Stimulated activated CD8-positive, alpha-beta memory T cell treated with anti-CD3 and anti-CD28 coated beads, Interleukin-7, amount 100 ng/mL, for 1 hour (primary cell): ENCODE measurements at places on chromosomes 16 and 17.

DNA sequence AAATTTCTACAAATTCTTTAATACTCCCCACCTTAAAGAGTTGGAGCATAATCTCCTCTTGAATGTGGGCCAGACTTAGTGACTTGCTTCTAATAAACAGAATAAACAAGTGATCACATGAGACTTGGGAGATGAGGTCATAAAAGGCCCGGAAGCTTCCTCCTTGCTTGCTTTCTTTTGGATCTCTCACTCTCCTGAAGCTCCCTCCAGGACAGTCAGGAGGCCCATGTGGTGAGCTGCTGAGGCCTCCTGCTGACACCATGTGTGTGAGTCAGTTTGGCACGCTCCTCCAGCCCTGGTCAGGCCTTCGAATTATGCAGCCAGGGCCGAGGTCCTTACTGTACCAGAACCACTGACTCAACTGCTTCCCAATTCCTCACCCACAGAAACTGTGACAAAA lies 53.2 kb downstream of the NDEL1 start:
- DNase-seq = no peak

- DNase-seq = no peak
Observed at GRCh38 chr16:66695935-66696668, 441 bp downstream of the CMTM4 start.

GRCh38 chr16:1877804-1878203 lies 5.8 kb upstream of the MEIOB start:
- DNase-seq = no peak

DNA sequence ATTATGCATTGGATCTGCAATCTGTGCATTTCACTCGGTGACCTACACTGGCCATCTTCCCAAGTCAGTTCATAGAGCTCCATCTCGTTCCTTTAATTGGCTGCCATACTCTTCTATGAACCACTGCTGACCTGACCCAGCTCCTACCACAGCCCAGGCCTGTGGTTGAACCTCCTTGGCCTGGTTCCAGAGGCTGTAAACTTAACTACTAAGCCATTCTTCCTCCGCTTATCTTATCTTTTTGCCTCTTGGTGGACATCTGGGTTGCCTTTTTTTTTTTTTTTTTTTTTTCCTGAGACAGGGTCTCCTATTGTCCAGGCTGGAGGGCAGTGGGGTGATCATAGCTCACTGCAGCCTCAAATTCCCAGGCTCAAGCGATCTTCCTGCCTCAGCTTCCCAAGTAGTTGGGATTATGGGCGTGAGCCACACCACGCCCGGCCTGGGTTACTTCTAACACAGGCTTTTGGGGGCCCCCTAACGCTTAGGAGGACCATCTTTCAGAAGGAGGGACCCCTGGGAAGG lies 18.3 kb downstream of the COQ7 start:
- no peak for DNase-seq

GRCh38 chr17:37382056-37382455 lies 6.3 kb downstream of the C17orf78 start:
- DNase-seq = no peak

GRCh38 chr16:85360323-85361277 lies 248.3 kb upstream of the CIBAR2 start:
- DNase-seq = no peak

- no peak for DNase-seq
Observed at GRCh38 chr17:27376637-27377547, 79.4 kb upstream of the KSR1 start.

DNA sequence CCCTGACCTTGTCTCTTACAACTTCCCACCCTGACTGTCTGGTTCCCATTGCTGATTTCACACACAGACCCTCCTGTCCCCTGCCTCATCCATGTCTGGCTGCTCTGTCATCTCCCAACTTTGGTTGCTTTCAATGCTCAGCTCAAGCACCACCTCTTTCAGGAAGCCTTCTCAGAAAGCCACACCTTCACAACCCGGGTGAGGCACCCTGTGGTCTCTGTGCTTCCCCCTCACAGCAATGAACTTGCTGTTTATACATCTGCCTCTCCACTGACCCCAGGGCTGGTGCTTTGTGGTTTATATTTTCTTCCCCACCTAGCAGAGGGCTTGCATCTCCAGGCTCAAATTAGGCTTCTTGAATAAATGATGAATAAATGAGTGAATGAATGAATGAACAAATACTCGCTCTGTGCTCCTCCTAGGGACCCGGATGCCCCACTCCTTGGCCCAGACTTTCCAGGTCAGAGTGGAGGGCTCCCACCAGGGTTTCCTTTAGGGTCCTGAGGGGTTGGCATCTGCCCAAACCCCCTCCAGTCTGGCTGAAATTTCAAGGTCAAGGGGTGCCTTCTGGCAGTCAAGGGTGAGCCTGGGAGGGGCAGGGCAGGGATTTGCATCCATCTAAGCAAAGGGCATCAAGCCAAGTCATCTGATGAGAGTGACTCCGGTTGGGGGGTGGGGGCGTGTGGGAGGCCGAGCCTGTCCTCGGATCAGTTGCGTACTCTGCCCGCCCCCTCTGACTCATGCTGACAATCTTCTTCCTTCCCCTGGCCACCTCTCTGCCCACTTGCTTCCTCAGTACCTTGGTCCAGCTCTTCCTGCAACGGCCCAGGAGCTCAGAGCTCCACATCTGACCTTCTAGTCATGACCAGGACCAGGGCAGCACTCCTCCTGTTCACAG lies at the start of gene ITGAX:
TSS of gene ITGAX (plus strand) at position 783 of the 898 bp plus-strand sequence. CDS start at position 862, 79 bp downstream.
- peak; percentile 26 for DNase-seq

DNA sequence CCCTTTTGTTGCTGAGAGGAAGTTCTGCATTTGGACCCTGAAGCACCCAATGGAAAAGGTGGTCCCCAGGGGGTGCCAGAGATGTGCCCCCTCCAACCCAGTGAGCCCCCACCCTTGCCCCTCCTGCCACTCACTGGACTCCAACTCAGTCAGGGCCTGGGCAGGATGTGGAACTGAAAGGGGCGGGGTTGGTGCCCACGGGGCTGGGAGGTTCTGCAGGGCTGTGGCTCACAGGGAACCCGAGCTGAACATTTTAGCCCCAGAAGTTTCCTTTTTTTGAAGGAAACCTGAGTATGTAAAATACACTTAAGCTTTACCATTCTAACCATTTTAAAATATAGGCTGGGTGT lies 15.8 kb upstream of the OGFOD3 start:
- DNase-seq = no peak

DNA sequence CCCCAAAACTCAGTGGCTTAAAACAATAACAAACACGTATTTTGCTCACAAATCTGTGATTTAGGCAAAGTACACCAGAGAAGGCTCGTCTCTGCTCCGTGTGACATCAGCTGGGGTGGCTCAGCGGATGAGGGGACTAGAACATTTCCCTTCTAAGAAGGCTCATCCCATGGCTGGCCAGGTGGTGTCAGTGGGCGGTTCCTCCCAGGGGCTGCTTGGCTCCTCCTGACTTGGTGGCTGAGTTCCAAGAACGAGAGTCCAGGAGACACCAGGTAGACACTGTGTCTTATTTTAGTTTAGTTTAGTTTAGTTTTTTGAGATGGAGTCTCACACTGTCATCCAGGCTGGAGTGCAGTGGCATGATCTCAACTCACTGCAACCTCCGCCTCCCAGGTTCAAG lies 5.6 kb upstream of the CHMP6 start:
- no peak for DNase-seq

- no peak for DNase-seq
Observed at GRCh38 chr17:76654408-76654807, 10.9 kb upstream of the ST6GALNAC1 start.
